Mucosa of gallbladder (tissue), 1 donor: ENCODE measurements at places on chromosomes 4 and X. TPM values are rescaled to one million over a fixed set of nuclear protein-coding genes. Genes with fewer than 3 reads are reported as not detected.

Gene NAP1L2
- 4.4 TPM for total RNA-seq

Gene SERTM2
- total RNA-seq = 0.06 TPM

Gene JCHAIN
- total RNA-seq = 12.3 TPM

Gene HSD17B13
- total RNA-seq = 0.95 TPM

Gene PDLIM3
- 85.5 TPM for total RNA-seq

Gene CCDC149
- 24.2 TPM for total RNA-seq

Gene CTAG1B
- not detected for total RNA-seq

Gene RASGEF1B
- total RNA-seq = 24.7 TPM

Gene TLR2
- total RNA-seq = 21.6 TPM

Gene DDX3X
- 254 TPM for total RNA-seq

Gene CXCL5
- 0.09 TPM for total RNA-seq

Gene TMPRSS11F
- not detected for total RNA-seq
